IMR-90 (cell line): ENCODE measurements at places on chromosomes 16 and 17. TPM values are rescaled to one million over a fixed set of nuclear protein-coding genes. Genes with fewer than 3 reads are reported as not detected.

The VTN gene
- total RNA-seq = under 0.01 and 0.18 TPM in 2 replicates

The SOX8 gene
- total RNA-seq = under 0.01 TPM in 2 replicates

GRCh38 chr16:86291491-86291890 is 218.8 kb upstream of the FOXF1 start:
- H3K36me3 ChIP-seq = no peaks in the 10 kb centered on the region
- DNase-seq = no peak
- H3K4me3 ChIP-seq = no peak overlapping the region
- H3K27ac ChIP-seq = no peak overlapping the region
- peaks cover 25% of the 10 kb centered on the region for H3K4me1 ChIP-seq

- DNase-seq = no peak
- H3K4me1 ChIP-seq = peaks cover 10% of the 10 kb centered on the region
- H3K27me3 ChIP-seq = peaks cover 11% of the 10 kb centered on the region
- H3K27ac ChIP-seq = no peak overlapping the region
- no peak overlapping the region for H3K4me3 ChIP-seq
Measured at GRCh38 chr17:65079489-65079900, 23.0 kb upstream of the GNA13 start.

- H3K27ac ChIP-seq = no peak overlapping the region
- H3K4me3 ChIP-seq = no peak overlapping the region
- peaks cover 3% of the 10 kb centered on the region; the same call in 1 of the 2 replicates for H3K27me3 ChIP-seq
- peak; percentile 55 for DNase-seq
- H3K36me3 ChIP-seq = no peaks in the 10 kb centered on the region
Measured at GRCh38 chr17:18141210-18141803, 32.8 kb downstream of the MYO15A start.
